Daoy (cell line): ENCODE measurements at places on chromosomes 1 and 21. TPM values are rescaled to one million over a fixed set of nuclear protein-coding genes. Genes with fewer than 3 reads are reported as not detected.

ESRRG gene
- 0.17 TPM in 1 of 2 replicates, not detected in the other for total RNA-seq

BSND gene
- total RNA-seq, result not detected in 2 replicates

CLCA4 gene
- not detected in 2 replicates for total RNA-seq

ITLN1 gene
- 0.11 TPM in 1 of 2 replicates, not detected in the other for total RNA-seq

KCNJ9 gene
- not detected in 2 replicates for total RNA-seq

FOXD3 gene
- total RNA-seq, result 0.12 and 3.4 TPM in 2 replicates

LCE2C gene
- not detected in 2 replicates for total RNA-seq

CIART gene
- not detected in 2 replicates for total RNA-seq

RPE65 gene
- total RNA-seq, result under 0.01 TPM in 1 of 2 replicates, not detected in the other

TMPRSS2 gene
- total RNA-seq, result 7.3 and 9.0 TPM in 2 replicates
